C1 segment of cervical spinal cord (tissue), 14 donors: ENCODE measurements at places on chromosomes 13 and 19.

GRCh38 chr19:5674714-5675113 lies 5.6 kb downstream of the MICOS13 start:
- DNase-seq = no peak

GRCh38 chr13:24688950-24689349 lies 8.7 kb downstream of the ATP12A start:
- no peak for DNase-seq

GRCh38 chr19:49590971-49591730 lies at the start of gene PRR12:
Gene PRR12, plus strand, starts transcription at chr19:49591182. Its CDS starts 473 bp downstream, at chr19:49591655.
- peak; percentile 72 for DNase-seq

DNA sequence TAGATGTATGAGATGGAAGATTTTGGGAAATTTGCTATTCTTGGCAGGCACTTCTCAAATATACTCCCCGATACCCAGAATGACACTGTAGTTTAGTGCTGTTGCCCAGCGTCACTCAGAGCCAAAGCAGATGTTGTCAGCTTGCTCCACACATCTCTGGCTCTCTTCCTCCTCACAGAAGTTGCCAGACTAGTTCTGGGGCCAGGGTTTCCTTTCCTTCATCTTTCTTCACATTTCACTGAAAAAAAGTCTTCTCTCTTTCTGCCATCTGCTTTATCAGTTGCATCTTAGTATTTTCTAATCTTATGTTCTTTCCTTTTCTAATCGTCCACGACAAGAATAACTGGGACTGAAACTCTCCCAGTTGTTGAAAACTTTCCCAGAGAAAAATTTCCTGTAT lies 251.4 kb downstream of the RGCC start:
- no peak for DNase-seq

DNA sequence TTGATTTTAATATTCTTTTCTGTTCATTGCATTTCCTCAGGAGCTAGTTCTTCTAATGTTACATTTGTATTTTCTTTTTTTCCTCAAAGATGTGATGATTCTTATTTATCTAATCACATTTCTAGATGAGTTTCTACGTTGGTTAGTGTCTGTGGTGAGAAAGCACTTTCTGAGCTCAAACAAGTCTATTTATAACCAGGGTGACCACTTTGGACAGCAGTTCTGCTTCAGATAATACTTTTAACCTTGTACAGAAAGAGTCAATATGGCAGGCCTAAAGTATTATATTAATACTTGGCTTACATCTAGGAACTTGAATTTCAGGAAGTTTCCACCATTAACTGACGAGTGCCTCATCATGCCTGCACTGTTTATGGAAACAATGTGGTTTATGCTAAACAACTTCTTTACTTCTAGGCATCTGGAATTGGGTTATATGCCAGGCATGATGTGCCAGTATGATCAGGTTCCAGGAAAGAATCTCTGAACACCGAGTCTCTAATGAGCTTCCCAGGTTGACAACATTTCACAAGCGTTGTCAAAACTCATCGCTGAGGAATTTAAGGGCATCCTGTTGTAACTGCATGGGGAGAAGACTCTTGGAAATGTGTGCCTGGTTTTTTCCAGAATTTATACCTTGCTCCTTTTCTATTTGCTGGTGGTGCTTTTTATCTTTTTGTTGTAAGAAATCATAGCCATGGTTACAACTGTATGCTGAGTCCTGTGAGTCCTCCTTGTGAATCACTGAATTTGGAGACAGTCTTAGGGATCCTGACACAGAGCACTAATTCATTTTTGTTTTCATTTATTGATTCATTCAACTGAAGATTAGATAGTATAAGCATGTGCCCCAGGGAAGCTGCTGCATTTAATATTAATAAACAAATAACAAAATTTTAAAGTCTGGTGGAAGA lies 344.4 kb upstream of the PCDH9 start:
- no peak for DNase-seq

GRCh38 chr19:49231389-49231788 lies 73.8 kb downstream of the TRPM4 start:
- DNase-seq = no peak

DNA sequence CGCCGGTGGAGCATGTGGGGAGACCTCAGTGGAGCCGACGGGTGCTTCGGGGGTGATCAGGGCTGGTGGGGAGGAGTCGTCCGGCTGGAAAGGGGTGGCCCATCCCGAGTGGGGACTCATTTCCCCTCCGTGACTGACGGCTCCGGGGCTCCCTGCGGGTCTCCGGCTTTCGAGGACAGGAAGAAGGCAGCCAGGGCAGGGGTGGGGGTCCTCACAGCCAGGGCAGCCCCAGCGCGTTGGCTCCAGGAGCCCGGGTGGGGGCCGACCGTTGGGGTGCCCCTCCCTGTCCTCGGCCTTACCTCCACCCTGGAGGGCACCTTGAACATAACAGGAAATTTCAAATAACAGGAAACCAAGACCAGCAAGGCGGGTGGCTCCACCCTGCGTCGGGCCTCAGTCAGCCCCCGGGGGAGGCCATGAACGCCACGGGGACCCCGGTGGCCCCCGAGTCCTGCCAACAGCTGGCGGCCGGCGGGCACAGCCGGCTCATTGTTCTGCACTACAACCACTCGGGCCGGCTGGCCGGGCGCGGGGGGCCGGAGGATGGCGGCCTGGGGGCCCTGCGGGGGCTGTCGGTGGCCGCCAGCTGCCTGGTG lies at the start of gene S1PR4:
Gene S1PR4, plus strand, starts transcription at position 393 of the 596 bp plus-strand sequence. Its CDS starts 24 bp downstream, at position 417.
- DNase-seq = no peak

DNA sequence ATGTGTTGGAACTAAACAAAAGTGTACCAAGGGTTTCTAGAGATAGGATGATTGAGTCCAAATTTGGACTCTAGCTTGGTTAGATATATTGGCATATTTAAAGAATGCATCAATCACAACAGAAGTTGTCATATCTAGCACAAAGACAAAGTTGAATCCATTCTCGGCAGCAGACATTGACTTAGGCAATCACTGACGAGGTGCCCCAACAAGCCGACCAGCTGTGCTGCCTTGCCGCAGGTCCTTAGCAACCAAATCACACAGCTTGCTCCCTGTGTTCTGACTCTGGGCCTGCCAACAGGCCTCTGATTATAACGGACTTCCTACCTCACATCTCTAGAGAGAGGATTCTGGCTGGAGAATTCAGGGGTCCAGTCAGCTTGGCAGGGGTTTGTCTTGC lies 208.7 kb downstream of the MTUS2 start:
- DNase-seq = no peak

- no peak for DNase-seq
Measured at GRCh38 chr13:51549050-51549449, 35.2 kb upstream of the WDFY2 start.

DNA sequence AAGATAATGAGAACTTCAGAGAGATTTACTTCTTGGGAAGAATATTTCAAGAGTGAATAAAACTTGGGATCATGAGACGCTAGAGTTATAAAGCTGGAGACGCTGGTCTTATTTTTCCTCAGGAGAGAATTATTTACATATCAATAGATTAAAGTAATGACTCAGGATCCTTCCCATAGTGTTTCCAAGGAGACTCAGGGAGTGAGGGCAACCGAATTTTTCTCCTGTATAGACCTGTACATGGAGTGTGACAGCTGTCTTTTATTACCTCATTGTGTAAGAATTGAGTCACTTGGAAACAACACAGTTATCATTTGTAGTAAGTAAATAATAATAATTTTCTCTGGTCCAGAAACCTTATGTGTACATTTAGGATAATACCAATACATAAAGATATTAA lies 1905.5 kb downstream of the OLFM4 start:
- no peak for DNase-seq
